ENCODE measurements at places on chromosomes 1 and 21. TPM values are rescaled to one million over a fixed set of nuclear protein-coding genes. Genes with fewer than 3 reads are reported as not detected.

The MROH7 gene
- total RNA-seq = not detected

The F13B gene
- not detected for total RNA-seq

The CAMSAP2 gene
- 22.8 TPM for total RNA-seq

The CIART gene
- 0.55 TPM for total RNA-seq

The KCNJ10 gene
- total RNA-seq = not detected

The KCNA3 gene
- not detected for total RNA-seq

The SUSD4 gene
- total RNA-seq = 0.38 TPM

The KCNN3 gene
- total RNA-seq = 0.07 TPM

Data from A549 treated with DMSO at 1 μM for 4 hours (cell line).